ENCODE measurements at places on chromosomes 3 and 15.

GRCh38 chr3:20072422-20072821 is 32.2 kb downstream of the KAT2B start:
- no peak for DNase-seq

DNA sequence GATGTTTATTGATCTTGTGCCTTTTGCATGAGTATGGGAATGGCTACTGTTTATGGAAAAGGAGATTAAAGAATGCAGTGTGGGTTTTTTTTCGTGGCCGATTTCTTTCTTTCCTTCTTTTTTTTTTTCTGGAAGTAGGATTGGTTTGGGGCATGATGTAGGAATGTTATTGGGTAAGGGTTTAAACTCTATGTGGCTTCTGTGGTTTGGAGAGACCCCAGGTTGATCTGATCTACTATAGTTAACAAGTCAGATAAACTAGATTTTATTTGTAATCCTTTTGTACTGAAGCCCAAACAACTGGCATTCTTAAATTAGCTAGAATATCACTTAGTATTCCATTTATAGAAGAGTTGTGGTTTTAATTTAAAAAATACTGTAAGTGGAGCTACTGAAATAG is 304.8 kb downstream of the LPP start:
- peak; percentile 75 for DNase-seq

GRCh38 chr3:177626045-177626444 is 428.8 kb upstream of the TBL1XR1 start:
- DNase-seq, result no peak

- no peak for DNase-seq
Observed at GRCh38 chr15:43941555-43941954, 114.8 kb downstream of the WDR76 start.

GRCh38 chr3:9508781-9509180 is 44.8 kb downstream of the LHFPL4 start:
- DNase-seq, result no peak

GRCh38 chr15:63194880-63195568 is 5.6 kb downstream of the RAB8B start:
- no peak for DNase-seq

- DNase-seq, result peak; percentile 27
Observed at GRCh38 chr3:174363256-174363655, 495.9 kb upstream of the NAALADL2 start.

GRCh38 chr15:52709187-52709981 is 30.2 kb upstream of the ATOSA start:
- DNase-seq, result no peak

DNA sequence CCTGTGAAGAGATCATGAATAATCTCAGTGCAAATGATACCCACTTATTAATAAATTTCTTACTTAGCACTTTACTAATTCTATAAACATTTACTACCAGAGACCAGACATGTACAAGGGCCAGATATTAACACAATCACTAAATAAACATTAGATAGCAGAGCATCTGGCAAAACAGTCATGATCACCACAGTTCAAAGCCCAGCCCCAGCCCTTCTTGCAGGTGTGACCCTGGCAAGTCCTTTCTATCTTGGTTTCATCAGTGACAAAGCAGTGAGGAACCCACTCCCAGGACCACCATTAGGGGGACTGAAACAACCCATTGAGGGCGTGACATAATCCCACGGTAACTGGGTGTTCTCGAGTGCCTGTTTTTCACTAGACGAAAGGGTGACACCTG is 11.6 kb downstream of the ZXDC start:
- no peak for DNase-seq

- no peak for DNase-seq
Observed at GRCh38 chr15:93070132-93070531, 18.9 kb downstream of the RGMA start.

DNA sequence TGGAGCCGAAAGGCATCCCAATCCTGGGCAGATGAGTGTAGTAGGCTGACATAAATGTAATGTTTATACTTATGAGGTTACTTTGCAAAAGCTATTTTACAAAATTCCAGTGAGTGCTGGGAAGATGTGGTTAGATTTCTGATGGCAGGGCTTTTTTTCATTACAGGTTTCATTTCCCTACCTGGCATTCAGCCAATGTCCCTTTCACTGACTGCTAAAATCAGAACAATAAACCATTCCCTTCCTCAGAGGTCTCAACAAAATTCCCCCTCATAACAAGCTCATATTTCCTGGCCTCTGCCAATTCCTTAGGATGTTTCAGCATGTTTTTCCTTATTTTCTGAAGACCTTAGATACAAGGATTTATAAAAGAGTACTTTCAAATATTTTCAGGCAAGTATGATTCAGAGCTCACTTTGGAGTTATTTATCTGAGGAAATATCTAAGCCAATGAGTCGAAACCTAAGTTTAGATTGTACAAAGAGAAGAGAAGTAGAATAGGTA is 40.9 kb upstream of the CCDC80 start:
- peak; percentile 75 for DNase-seq

GRCh38 chr15:81108427-81108826 is 25.6 kb upstream of the CFAP161 start:
- DNase-seq, result no peak

DNA sequence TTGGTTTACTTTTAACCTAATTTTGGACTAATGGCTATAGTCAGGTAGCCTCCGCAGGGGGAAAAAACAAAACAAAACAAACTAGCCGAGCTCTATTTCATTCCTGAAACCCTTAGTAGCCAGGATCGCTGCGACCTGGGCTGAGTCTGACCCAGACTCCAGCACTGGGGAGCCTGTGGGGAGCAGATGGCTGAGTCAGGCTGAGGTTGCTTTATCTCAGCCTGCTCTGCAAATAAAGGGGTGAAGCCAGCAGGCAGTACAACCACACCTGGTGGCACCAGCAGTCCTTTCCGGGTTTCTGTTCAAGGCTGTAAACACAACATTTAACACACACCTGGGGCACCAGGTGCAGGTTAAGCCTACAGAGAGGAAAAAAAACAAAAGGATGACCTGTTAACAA is 27.3 kb downstream of the ABHD2 start:
- DNase-seq, result no peak

DNA sequence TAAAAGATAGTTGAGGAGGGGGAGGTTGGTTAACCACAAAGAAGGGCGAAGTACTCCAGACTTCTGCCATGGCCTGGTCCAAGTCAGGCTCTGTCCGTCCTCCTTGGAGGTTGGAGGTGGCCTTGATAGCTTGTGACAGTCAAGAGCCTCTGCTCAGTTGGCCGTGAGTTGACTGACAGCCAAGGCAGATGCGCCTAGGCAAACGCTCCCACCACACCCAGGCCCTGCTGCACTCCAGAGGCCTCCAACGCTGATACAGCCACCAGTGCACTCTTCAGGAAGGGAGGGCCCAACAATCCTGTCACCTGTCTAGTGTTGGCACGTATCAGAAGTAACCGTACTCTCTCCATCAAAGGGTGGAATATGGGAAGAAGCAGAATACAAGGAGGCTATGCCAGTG is 9.3 kb downstream of the RBPMS2 start:
- no peak for DNase-seq

DNA sequence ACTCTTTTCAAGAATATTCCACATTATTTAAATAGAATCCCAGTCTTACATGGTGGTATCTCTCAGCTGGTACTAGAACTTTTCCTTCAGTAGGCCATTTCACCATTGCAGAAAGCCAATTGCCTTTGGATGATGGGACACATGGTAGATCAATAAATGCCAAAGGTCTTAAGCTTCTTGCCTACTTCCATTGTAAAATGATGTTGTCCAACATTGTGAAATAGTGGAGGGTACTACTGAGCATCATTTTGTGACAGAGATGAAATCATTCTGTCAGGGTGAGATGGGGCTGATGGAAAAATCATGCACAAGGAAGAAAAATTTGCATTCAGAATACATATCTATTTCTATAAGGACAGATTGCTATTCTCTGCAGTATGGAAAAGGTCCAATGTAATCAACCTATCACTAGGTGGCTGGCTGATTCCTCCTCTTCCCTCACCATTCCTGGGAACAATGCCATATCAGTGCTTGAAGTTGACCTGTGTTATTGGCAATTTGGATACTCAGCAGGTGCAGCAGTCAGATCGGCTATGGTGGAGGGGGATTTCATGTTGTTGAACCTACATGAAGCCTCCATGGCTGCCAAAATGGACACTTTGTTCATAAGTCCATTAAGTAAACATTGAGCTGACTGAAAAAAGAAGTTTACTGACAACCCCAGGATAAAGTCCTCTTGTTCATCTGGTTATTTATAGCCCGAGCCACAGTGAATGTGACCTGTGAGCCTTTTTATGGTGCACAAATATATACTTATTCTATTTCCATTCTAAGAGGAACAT is 596.9 kb upstream of the ARPP21 start:
- DNase-seq, result no peak

DNA sequence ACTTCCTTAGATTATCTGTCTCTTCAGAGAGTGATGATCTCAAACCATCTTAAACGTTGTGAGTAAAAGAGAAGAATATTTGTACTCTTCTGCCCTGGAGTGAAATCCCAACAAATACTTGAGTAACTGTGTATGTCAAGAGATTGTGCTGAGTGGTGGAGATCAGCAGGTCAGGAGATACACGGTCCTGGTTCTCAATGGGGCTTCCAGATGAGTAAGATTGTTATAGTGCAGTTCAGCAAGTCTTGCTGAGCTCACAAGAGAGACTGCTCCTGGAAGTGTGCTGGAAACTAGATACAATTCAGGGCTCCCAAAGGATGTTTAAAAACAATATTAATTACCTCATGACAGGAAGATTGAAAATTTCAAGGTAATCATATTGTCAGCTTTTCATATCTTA is 184.3 kb downstream of the AKAP13 start:
- no peak for DNase-seq

GRCh38 chr3:37509069-37509468 is 334.7 kb upstream of the LRRFIP2 start:
- DNase-seq, result no peak

GRCh38 chr15:28086175-28086703 is 12.9 kb downstream of the OCA2 start:
- DNase-seq, result peak; percentile 32

DNA sequence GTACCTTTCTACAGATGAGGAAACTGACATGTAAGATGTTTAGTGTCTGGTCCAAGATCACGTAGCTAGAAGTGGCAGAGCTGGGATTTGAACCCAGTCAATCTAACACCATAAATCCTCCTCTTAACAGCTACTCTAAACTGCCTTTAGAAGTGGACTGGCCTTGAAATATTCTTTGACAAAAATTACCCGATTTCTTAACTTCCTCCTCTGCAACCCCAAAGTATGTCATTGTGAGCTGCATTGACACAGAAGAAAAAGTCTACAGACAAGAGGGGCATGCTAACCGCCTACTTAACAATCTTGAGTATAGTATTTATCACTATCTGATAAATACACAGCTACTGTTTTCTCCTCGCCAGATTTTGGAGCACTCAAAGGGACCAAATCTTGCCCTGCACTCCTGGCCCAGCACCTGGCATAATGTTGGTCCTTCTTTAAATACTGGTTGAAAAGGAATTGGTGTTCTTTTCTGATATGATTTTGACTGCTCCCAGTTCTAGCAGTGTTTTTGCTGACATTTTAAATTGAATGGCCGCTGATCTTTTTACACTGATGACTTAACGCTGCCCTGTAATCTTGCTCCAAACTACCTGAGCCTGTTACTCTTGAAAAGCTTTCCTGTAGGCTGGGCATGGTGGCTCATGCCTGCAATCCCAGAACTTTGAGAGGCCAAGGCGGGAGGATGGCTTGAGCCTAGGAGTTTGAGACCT is 36.9 kb downstream of the ITPR1 start:
- DNase-seq, result no peak

GRCh38 chr3:42823351-42823750 is 14.1 kb downstream of the ACKR2 start:
- no peak for DNase-seq

- peak; percentile 32 for DNase-seq
Observed at GRCh38 chr3:15007681-15008141, 57.4 kb downstream of the MRPS25 start.

GRCh38 chr3:170585008-170585936 is 603 bp downstream of the SLC7A14 start:
- no peak for DNase-seq

GRCh38 chr3:17044855-17045254 is 160.1 kb downstream of the PLCL2 start:
- no peak for DNase-seq

GRCh38 chr3:126900859-126901540 is 81.9 kb upstream of the PLXNA1 start:
- DNase-seq, result no peak

- DNase-seq, result no peak
Observed at GRCh38 chr3:69203631-69204314, 81.4 kb upstream of the LMOD3 start.

GRCh38 chr15:70379134-70379533 is 281.4 kb upstream of the TLE3 start:
- no peak for DNase-seq

DNA sequence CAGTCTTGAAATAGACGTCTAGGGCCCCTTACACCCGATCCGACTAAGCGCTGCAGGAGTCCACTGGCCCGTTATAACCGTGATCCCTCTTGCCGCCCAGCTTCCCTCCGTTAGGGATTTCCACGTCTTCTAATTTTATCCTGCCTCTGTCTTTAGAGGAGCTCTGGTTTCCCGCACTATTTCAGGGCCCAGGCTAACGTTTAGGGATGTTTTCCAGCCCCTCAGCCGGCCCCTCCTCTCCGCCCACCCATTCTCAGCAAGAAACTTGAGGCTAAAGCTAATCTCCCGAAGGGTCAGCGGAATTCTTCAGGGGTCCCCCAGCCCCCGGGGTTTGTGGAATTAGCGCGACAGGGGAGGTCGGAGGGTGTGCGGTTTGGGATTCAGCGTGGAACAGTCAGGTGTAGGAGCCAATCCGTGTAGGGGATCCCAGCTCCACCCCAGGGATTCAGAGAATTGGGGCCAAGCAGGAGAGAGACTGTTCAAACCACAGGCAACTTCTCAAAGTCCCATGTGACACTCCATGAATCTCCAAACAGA is 1.6 kb downstream of the PTX3 start:
- DNase-seq, result no peak

- DNase-seq, result no peak
Observed at GRCh38 chr15:85744579-85744978, 50.1 kb downstream of the KLHL25 start.

GRCh38 chr3:52146189-52146588 is 8.0 kb downstream of the POC1A start:
- DNase-seq, result no peak

DNA sequence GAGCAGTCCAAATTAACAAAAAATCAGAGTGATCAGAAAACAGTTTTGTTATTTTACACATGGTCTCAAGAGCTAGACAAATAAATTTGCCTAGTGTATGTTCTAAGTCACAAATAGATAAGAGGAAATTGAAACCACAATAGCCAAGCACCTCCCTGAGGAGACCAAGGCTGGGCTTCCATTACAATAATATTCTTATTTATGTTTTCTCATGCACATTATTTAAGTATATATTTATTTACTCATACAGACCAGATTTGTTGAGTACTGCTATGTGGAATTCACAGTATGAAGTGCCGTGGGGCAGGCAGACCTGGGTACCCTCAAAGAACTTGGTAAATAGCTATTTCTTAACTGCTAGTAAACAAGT is 242.3 kb upstream of the ICE2 start:
- DNase-seq, result no peak
